Coronary artery (tissue), 2 donors: ENCODE measurements at places on chromosomes 5 and 9.
A peak's percentile ranks its signal among the peaks of the same experiment; 100 is the strongest.

GRCh38 chr9:216866-217265, 2.2 kb downstream of the DOCK8 start:
- DNase-seq = no peak

DNA sequence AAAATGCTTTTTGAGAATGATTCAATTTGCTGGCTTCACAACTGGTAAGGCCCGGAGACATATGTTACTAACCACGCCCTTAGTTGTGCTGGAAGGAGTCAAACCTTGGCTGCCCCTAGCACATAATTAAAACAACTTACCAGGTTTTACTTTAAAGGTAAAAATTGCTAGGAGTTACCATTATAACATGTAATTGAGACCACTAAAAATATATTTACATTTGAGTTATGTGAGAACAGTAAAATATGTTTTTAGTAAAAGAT, 435.6 kb upstream of the CDH9 start:
- no peak for DNase-seq

- DNase-seq = no peak
Observed at GRCh38 chr9:36189976-36190375, 745 bp upstream of the CLTA start.

DNA sequence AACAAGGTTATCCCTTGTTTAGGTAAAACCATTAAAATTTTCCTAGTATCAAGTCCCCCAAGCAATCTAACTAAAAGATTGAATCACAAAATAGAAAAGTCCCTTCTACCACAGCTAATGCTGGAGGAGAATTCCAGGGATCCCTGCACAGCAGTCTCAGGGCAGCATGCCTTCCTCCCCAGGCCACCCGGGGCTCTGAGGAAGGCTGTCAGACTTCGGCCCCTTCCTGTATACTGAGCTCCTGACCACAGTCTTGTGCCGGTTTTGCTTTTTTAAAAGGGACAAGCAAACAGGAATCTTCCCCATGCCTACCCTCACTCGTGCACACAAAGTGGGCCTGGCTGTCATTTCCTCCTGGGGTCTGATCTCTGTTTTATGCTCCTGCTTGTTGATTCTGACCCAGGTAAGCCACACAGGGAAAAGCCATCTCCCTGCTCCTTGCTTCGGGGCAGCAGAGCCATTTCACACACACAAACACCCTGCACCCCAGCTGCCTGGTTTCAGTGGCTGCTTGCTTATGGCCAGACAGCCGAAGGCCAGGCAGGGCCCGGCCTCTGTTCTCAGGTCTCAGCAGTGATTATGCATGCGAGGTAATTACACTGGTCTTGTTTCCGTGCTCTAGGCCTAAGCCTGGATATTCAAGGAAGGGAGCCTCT, 211.9 kb downstream of the NXNL2 start:
- DNase-seq = peak; percentile 66

GRCh38 chr9:113998114-113998513, 80.0 kb downstream of the AMBP start:
- peak; percentile 58 for DNase-seq

GRCh38 chr5:96566833-96567587, 95.2 kb upstream of the CAST start:
- DNase-seq = no peak

- DNase-seq = no peak
Observed at GRCh38 chr5:95564450-95564849, 9.5 kb downstream of the ARSK start.

- DNase-seq = no peak
Observed at GRCh38 chr5:52491071-52491787, 296.5 kb upstream of the ITGA1 start.

GRCh38 chr5:123203105-123203800, 114.2 kb downstream of the PRDM6 start:
- DNase-seq = no peak

- no peak for DNase-seq
Observed at GRCh38 chr9:93263334-93264229, 79.6 kb downstream of the WNK2 start.

DNA sequence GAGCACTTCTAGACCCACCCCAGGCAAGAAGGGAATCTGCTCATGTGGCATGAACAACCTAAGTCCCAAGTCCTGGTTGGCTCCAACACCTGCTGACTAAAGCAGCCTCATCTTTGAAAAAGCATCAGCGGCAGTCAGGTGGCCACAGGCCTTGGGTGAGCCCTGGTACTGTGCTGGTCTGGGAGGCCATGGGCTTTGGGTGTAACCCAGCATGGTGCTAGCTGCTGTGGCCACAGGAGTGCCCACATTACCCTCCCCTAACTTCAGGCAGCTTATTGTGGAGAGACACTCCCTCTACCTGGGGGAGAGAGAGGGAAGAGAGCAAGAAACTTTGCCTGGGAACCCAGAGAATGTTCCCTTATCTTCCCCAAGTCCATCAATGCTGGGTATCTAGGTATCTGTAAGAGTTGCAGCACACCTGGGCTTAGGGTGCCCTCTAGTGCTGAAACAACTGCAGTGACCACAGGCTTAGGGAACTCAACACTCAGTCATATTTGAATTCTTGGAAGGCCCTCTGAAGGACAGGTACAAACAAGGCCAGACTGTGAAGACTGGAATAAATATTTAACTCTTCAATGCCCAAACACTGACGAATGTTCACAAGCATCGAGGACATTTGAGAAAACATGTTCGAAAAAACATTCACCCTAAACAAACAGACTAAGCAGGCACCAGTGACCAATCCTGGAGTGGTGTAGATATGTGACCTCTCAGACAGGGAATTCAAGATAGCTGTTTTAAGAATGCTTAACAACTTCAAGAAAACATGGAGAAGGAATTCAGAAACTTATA, 69.9 kb upstream of the OR2K2 start:
- no peak for DNase-seq

GRCh38 chr9:94018628-94019027, 63.5 kb upstream of the BARX1 start:
- DNase-seq = no peak

DNA sequence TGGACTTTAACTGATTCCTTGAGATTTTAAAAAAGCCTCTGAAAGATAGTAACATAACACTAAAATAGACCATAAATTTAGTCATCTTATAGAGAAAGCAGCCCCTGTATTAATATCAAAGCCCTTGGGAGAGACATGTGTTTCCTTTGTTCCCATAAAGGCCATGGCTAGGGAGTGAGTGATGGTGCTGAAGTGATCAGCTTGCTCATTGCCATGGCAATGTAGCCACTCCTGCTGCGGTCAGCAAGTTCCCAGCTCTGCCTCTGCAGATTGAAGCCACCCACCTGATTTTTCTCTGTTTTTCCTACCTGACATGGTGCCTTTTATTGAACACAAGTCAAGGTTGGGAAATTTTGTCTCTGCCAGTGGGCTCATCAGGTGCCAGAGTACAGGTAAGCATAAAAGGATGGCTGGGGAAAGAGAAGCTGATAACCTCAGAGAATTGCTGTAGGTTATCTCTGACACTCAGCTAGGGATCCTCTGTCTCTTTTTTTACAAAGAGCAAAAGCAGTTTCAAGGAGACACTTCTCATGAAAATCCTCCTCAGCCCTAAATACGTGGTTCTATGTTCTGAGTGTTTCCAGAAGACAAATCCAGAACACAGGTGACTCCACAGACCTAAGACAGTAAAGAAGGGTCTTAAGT, 296.3 kb upstream of the NMUR2 start:
- no peak for DNase-seq

GRCh38 chr5:161513942-161514341, 32.6 kb downstream of the GABRB2 start:
- no peak for DNase-seq

DNA sequence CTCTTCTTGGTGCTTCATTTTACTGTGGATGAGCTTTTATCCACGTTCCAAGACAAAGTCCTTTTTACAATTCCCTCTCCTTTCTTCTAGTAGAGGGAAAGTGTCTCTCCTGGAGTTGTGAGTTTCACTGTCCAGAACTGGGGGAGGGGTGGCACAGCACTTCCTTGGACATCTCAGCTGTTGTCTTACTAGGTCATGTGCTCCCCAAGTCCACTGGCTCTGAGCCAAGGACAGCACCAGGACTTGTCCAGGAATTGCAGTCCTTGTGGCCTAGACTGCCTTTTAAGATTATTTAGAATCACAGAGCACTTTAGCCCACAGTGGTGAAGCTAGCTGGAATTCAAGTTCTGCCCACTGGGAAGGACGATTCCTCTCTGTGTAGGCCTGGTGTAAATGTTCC, 700.2 kb upstream of the PTPRD start:
- DNase-seq = no peak

DNA sequence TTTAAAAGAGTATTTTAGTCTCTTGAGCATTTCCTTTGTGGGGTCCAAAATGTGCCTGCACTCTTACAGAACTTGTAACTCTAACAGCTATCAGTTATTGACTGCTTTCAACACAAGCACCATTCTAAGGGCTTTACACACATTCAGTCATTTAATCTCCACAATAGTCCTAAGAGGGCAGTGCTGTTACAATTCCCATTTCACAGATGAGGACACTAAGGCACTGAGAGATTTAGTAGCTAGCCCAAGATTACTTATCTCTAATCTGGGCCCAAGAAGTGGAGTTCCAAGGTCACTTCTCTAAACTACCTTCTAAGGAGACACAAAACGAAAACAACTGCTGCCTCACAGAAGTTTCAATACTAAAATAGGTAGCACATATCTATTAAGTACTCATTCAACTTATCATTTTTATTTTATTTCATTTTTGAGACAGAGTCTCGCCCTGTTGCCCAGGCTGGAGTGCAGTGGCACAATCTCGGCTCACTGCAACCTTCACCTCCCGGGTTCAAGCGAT, 275.2 kb downstream of the CWC27 start:
- no peak for DNase-seq

- DNase-seq = no peak
Observed at GRCh38 chr5:137010226-137010625, 488.9 kb downstream of the SPOCK1 start.
